ENCODE measurements at places on chromosomes 3 and 15.

DNA sequence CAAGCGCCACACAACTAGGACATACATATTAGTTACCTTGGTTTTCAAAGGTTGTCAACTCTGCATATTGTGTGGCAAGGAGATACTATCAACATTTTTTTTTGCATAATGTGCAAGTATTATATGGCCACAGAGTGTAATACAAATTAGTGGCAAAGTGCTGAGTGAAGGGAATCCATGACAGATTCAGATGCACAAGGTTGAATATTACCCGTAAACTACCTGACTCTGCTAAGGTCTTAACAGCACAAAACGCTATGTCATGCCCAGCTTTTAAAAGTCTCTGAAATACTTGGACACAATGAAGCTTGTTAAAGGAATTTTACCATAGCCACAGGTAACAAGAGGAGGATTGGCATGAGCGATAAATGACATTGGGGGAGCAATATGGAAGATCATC, 79.0 kb downstream of the SATB1 start:
- DNase-seq = no peak
- peaks cover 28% of the 10 kb centered on the region for H3K36me3 ChIP-seq
- H3K4me1 ChIP-seq = peaks cover 24% of the 10 kb centered on the region
- H3K4me3 ChIP-seq = no peak overlapping the region

DNA sequence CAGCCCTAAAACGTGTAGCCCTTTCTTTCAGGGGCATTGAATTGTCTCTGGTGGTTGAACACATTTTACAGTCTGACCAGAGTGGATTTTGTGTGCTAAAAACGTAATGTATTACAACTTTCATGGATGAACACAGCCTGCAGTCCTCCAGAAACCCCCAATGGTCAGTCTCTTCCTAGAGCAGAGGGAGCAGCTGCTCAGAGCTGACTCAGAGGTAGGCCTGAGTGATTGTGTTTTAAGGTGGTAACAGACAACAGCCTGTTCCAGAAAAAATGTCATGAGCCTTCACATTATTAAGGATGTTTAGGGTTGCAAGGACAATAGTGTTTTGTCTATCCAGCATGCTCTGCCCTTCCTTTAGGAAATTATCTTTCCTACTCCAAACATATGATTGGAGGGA, 34.5 kb upstream of the CTNNB1 start:
- H3K4me3 ChIP-seq = no peak overlapping the region
- no peak overlapping the region for H3K27ac ChIP-seq
- H3K27me3 ChIP-seq = peaks cover 8% of the 10 kb centered on the region
- H3K4me1 ChIP-seq = peaks cover 20% of the 10 kb centered on the region
- no peaks in the 10 kb centered on the region for H3K36me3 ChIP-seq

GRCh38 chr15:61499376-61499775, 270.3 kb upstream of the RORA start:
- H3K4me3 ChIP-seq = no peak overlapping the region

- peak overlapping the region; percentile 86 for H3K27ac ChIP-seq
- H3K4me1 ChIP-seq = peaks cover 46% of the 10 kb centered on the region
- peaks cover 15% of the 10 kb centered on the region for H3K36me3 ChIP-seq
- no peak for DNase-seq
- H3K27me3 ChIP-seq = no peaks in the 10 kb centered on the region
Observed at GRCh38 chr3:42581400-42581708, 413 bp downstream of the SEC22C start.

GRCh38 chr15:91537856-91538255, 315.7 kb upstream of the SLCO3A1 start:
- no peaks in the 10 kb centered on the region for H3K4me1 ChIP-seq
- H3K27me3 ChIP-seq = no peaks in the 10 kb centered on the region
- no peak for DNase-seq
- H3K36me3 ChIP-seq = no peaks in the 10 kb centered on the region
- no peak overlapping the region for H3K27ac ChIP-seq
- no peak overlapping the region for H3K4me3 ChIP-seq

GRCh38 chr15:55257012-55257670, 32.5 kb downstream of the RAB27A start:
- H3K4me1 ChIP-seq = peaks cover 62% of the 10 kb centered on the region
- peak overlapping the region; percentile 29 for H3K27ac ChIP-seq
- no peak for DNase-seq

- no peak overlapping the region for H3K27ac ChIP-seq
- no peak for DNase-seq
- no peaks in the 10 kb centered on the region for H3K36me3 ChIP-seq
- no peaks in the 10 kb centered on the region for H3K27me3 ChIP-seq
- no peak overlapping the region for H3K4me3 ChIP-seq
Observed at GRCh38 chr3:111882799-111883198, 23.7 kb downstream of the PHLDB2 start.

DNA sequence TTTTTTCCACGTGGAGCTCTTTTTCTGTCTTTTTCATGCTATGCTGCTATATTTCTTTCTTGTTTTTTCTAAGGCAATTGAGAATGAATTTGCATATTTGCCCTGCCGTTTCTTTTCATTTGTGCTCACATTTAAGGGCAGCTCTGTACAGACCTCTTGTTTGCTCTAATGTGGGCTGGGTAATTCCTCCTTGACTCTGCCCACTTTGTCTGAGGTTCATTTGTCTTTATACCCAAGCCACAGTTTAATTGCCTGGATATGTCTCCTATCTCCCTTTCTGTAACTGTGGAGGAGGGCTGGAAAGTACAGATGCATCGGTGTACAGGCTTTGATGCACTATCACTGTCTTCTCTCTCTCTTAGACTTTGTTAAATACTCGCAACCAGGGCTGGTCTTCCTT, 195.9 kb downstream of the EPHB1 start:
- DNase-seq = no peak
- H3K27ac ChIP-seq = no peak overlapping the region
- H3K4me1 ChIP-seq = no peaks in the 10 kb centered on the region
- H3K4me3 ChIP-seq = no peak overlapping the region
- no peaks in the 10 kb centered on the region for H3K36me3 ChIP-seq

GRCh38 chr3:122966045-122966444, 61.5 kb downstream of the SEMA5B start:
- H3K27me3 ChIP-seq = no peaks in the 10 kb centered on the region
- no peaks in the 10 kb centered on the region for H3K36me3 ChIP-seq
- H3K4me1 ChIP-seq = no peaks in the 10 kb centered on the region
- H3K27ac ChIP-seq = no peak overlapping the region
- no peak for DNase-seq

- no peaks in the 10 kb centered on the region for H3K27me3 ChIP-seq
- H3K36me3 ChIP-seq = no peaks in the 10 kb centered on the region
- no peak overlapping the region for H3K4me3 ChIP-seq
- no peak overlapping the region for H3K27ac ChIP-seq
- DNase-seq = no peak
- H3K4me1 ChIP-seq = no peaks in the 10 kb centered on the region
Observed at GRCh38 chr3:35393901-35394799, 245.2 kb upstream of the ARPP21 start.

- no peak for DNase-seq
- no peaks in the 10 kb centered on the region for H3K36me3 ChIP-seq
- no peak overlapping the region for H3K27ac ChIP-seq
- no peaks in the 10 kb centered on the region for H3K4me1 ChIP-seq
- no peaks in the 10 kb centered on the region for H3K27me3 ChIP-seq
Observed at GRCh38 chr3:6095006-6095405, 765.9 kb upstream of the GRM7 start.

DNA sequence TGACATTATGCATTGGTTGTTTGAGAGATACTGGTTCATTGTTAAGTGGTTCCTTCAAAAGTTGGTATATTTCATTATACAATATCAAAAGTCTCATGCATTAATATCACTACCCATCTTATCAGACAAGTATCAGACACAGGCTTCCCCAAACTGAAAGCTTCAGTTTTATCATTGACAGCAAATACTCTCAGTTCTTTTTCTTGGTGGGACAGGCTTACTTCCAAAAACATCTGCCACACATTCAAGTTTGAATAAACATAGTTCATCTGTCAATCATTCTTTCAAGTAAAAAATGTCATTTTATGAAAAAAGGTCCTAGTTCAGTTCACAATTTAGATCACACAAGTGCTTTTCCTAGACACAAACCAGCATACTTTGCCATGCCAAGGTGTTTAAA, 280.0 kb upstream of the TRIM42 start:
- DNase-seq = no peak
- no peaks in the 10 kb centered on the region for H3K36me3 ChIP-seq
- H3K4me3 ChIP-seq = no peak overlapping the region
- peaks cover 1% of the 10 kb centered on the region for H3K27me3 ChIP-seq

DNA sequence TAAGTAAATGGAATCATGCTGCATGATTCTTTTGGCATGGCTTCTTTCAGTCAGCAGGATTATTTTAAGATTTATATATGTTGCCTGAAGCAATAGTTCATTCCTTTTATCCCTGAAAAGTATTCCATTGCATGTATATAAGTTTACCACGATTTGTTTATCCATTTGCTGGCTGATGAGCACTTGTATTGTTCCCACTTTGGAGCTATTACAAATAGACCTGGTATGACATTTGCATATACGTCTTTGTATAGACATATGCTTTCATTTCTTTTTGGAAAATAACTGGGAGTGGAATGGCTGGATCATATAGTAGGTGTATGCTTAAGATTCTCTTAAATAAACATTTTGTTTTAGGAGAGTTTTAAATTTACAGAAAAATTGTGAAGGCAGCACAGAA, 79.3 kb upstream of the CBLB start:
- H3K36me3 ChIP-seq = no peaks in the 10 kb centered on the region
- no peak overlapping the region for H3K27ac ChIP-seq
- H3K4me3 ChIP-seq = no peak overlapping the region
- DNase-seq = no peak

DNA sequence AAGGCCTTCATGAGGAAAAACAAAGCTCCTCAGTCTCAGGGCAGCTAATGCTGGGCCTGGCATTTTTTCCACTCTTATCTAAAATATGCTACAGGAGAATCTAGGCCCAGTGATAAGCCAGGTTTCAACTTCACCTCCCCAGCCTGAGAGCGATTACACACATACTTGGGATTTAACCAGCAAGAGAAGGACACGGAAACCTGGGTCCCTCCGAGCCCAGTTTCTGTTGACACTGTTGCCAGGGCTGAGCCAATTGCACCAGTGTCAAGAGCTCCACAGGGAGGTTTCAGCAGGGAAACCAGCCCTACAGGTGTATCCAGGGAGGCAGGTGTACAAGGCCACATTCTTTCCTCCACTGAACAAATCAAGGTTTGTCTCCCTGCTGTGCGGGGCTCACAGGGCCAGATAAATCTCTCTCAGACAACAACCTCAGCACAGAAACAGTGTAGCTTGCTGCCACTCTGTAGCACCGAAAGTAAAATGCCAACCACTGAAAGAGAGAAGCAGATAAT, 85.4 kb downstream of the MAGI1 start:
- no peak overlapping the region for H3K4me3 ChIP-seq
- no peaks in the 10 kb centered on the region for H3K27me3 ChIP-seq
- H3K36me3 ChIP-seq = no peaks in the 10 kb centered on the region
- no peak overlapping the region for H3K27ac ChIP-seq

DNA sequence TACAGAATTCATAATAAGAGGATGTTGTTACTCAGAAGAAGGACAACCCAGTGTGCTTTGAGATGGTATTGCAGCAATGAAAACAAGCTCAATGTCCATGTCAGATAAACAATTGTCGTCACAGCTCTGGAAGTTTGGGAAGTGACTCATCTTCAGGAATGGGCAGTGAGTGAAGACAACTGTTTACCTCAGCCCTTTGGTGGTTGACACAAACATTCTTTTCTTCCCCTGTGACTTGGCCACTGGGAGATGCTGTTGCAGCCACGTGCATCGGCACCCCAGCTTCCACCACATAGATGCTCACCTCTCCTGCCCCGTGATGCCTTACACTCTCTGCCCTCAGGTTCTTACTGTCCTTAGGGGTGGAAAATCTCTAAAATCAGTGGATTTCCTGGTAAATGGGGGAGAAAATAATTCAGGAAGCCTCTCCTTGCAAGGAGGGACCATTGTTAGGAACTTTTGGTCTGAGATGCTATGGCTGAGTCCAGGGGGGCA, 114.1 kb upstream of the GALNT15 start:
- H3K27me3 ChIP-seq = peaks cover 2% of the 10 kb centered on the region
- no peaks in the 10 kb centered on the region for H3K36me3 ChIP-seq
- no peak overlapping the region for H3K27ac ChIP-seq

DNA sequence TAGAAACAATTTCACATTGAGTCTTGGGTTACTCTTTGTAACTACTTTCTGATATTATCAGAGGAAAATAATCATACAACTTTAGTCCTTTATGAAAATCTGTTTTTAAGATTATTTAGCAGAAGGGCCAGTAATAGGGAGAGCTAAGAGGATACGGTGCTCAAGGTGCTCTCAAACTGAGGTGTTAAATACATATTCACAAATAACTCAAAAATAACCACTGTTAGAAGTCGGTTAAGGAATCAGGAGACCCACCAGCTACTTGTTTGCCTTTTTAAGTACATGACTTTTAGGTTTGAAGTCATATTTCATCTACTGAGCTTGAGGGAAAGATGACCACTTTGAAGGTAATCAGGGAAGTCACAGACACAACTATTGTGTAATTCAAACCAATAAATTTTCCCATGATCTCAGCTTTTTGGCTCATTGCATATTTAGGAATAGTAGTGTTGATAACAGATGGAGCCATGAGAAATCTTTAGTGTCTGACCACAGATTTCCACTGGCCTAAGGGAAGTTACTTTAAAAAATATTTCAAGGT, 1.4 kb upstream of the RSRC1 start:
- DNase-seq = no peak
- no peak overlapping the region for H3K27ac ChIP-seq
- H3K27me3 ChIP-seq = peaks cover 40% of the 10 kb centered on the region
- no peak overlapping the region for H3K4me3 ChIP-seq

GRCh38 chr3:194130188-194130587, 5.8 kb upstream of the HES1 start:
- H3K4me3 ChIP-seq = no peak overlapping the region
- no peaks in the 10 kb centered on the region for H3K36me3 ChIP-seq
- peaks cover 29% of the 10 kb centered on the region for H3K27me3 ChIP-seq
- no peak for DNase-seq
- H3K27ac ChIP-seq = no peak overlapping the region
- peaks cover 21% of the 10 kb centered on the region for H3K4me1 ChIP-seq

GRCh38 chr3:186583831-186584230, 13.3 kb downstream of the DNAJB11 start:
- H3K36me3 ChIP-seq = peaks cover 38% of the 10 kb centered on the region
- H3K4me1 ChIP-seq = peaks cover 7% of the 10 kb centered on the region
- no peak for DNase-seq

- DNase-seq = no peak
- H3K27ac ChIP-seq = no peak within 1 kb of the TSS
- no peaks in the 10 kb centered on the region for H3K36me3 ChIP-seq
Observed at GRCh38 chr3:149474250-149474817, at the start of gene TM4SF4. Gene TM4SF4, plus strand, starts transcription at chr3:149474697. Its CDS starts 181 bp downstream, at chr3:149474878.

GRCh38 chr15:93974804-93975481, 256.4 kb upstream of the MCTP2 start:
- no peaks in the 10 kb centered on the region for H3K27me3 ChIP-seq
- DNase-seq = no peak

Data from activated CD4-positive, alpha-beta T cell treated with anti-CD3 and anti-CD28 coated beads for 36 hours (primary cell).